ENCODE measurements at places on chromosomes 5 and 9. TPM values are rescaled to one million over a fixed set of nuclear protein-coding genes. Genes with fewer than 3 reads are reported as not detected.

Gene MAP3K1
- 20.7 TPM for total RNA-seq

Gene MYMK
- not detected for total RNA-seq

Gene MEGF10
- not detected for total RNA-seq

Gene AGGF1
- 25.6 TPM for total RNA-seq

Gene HCN1
- total RNA-seq, result not detected

Gene NAIP
- total RNA-seq, result 7.4 TPM

Gene NEUROG1
- not detected for total RNA-seq

Gene ADRB2
- total RNA-seq, result 0.21 TPM

Gene TRIM7
- total RNA-seq, result 3.9 TPM

Gene TPPP
- total RNA-seq, result 0.11 TPM

Gene NDOR1
- 38.2 TPM for total RNA-seq

Gene MYOT
- not detected for total RNA-seq

Gene SLC1A3
- total RNA-seq, result not detected

Gene SOHLH1
- total RNA-seq, result not detected

Measured in activated T-helper 2 cell treated with anti-CD3 and anti-CD28 coated beads, Interferon-gamma antibody, Interleukin-2, Interleukin-4, amounts not matched to agents 10 μg/mL and 5 μg/mL and 100 μg/mL, durations not matched to agents 14 hours and 24 hours and 36 hours (primary cell).